ENCODE measurements at places on chromosomes 7 and 10.

DNA sequence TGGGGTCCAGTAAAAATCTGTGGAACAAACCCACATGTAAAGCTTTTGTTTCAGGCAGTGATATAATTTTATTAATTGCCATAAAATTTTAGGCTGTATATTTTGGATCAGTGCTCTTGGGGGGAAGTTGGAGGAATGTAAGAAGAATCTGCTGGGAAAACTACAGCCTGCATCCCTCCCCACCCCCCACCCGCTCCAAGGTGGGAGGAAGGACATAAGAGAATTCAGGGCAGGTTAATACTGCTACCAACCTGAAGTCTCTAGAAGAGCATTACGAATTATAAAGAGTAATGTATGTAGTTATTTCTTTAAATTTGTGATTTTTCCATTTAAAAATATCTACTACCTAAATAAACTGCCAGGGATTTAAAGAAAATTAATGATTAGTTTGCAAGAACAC, 47.2 kb upstream of the GPR37 start:
- DNase-seq = no peak

- no peak for DNase-seq
Measured at GRCh38 chr7:121187222-121187621, 141.6 kb upstream of the WNT16 start.

- no peak for DNase-seq
Measured at GRCh38 chr10:14254368-14254767, 76.4 kb downstream of the FRMD4A start.

GRCh38 chr7:55308186-55308929, 56.8 kb upstream of the LANCL2 start:
- DNase-seq = no peak

DNA sequence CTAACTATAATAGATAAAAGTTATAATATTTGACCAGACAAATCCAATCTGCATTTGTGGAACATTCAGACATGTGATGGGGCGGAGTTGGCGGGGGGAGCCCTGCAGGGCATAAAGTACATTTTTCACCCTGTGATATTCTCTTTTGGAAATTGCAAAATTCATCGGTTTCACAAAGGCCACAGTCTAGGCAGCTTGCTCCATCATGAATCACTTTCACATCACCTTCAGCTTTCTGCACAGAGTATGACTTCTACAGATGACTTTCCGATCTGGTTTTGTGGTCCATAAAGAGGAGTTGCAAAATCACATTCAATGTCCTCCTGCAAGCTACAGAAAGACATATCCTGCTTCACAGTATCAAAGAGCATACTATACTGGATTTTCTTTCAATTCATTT, 51.4 kb upstream of the APBB1IP start:
- no peak for DNase-seq

GRCh38 chr10:124341768-124342135, 77.0 kb downstream of the OAT start:
- DNase-seq = no peak

All from hippocampal formation (tissue), 2 donors.